Stimulated activated CD4-positive, alpha-beta T cell treated with anti-CD3 and anti-CD28 coated beads, Interleukin-2, amount 100 ng/mL, for 24 hours (primary cell): ENCODE measurements at places on chromosomes 2 and 18.
A peak's percentile ranks its signal among the peaks of the same experiment; 100 is the strongest.

GRCh38 chr2:33144243-33144642 lies 197.5 kb downstream of the LTBP1 start:
- DNase-seq = no peak

DNA sequence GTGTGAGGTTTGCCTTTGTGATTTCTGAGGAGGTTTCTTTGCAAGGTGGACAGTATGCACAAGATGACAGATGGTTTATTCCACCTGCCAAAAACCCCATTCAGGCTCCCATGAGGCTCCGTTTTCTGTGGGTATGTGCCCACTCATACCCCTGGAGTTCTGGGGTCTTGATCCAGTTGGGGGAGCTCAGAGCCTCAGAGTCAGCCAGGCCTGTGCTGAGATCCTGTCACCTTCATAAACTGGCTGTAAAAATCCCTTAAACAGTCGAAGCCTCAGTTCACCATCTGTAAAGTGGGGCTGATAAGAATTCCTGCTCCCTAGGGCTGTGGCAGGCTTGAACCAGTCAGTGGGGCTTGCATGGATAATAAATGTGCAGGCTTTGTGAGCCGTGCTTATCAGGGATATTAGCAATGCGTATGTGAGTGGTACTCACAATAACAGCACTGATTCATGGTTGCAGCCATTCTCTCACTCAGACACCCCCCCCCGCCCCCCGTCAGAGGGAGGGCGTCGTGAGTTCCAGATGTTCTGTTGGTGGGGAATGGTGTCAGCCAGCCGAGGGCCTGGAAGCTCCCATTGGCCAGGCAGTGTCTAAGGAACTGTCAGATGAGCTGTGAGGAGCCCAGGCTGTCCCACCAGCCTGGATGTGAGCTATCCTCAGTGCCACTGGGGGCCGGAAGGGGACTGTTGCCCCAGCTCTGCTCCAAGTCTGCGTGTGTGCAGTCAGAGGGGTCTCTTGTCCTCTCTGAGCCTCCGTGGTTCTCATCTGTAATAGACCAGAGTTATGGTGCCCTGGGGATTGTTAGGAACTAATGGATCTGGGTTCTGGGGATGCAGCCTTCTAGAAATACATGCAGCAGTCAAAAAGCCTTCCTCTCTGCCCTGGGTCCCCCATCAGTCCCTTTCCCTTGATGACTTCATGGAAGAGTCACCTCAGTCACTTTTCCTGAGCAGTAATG lies 51.7 kb downstream of the KCNIP3 start:
- no peak for DNase-seq

- DNase-seq = no peak
Observed at GRCh38 chr2:98341241-98341640, 5.0 kb upstream of the CNGA3 start.

- no peak for DNase-seq
Observed at GRCh38 chr18:63119647-63120046, 199.9 kb downstream of the BCL2 start.

DNA sequence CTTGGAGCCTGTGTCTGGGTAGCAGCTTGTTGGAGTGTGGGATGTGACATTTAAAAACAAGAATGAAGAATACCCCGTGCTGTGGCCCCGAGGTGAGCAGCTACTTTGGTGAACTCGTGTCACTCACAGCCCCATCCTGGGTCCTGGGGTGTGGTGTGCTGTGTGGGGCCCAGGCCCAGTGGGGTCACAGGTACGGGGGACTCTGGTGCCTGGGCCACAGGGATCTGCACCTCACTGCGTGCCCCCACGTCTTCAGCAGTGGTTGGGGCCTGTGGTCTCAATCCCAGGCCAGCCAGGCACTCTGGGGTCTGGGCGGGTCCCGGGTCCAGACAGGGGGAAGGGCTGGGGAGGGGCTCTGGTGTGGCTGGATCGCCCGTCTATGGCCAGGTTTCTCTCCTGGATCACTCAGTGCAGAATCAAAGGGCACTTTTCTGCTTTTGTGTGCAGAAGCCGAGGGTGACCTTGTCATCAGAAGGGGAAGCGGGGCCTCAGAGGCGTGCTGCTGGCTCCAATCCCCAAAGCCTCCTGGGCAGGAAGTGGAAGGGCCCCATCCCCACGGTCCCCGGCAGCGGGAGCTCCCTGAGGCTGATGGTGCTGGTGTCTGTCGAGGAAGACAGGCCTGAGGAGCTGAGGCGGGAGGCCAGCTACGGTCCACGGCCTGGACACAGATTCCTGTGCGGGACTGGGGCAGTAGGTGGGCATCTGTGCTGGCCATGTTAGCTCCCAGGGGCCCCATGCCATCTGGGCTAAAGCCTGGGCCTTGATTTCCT lies 1.4 kb downstream of the GPR35 start:
- DNase-seq = no peak

GRCh38 chr2:54770211-54770610 lies 46.7 kb downstream of the EML6 start:
- DNase-seq = no peak

- DNase-seq = no peak
Observed at GRCh38 chr2:59084326-59084725, 843.2 kb upstream of the FANCL start.

DNA sequence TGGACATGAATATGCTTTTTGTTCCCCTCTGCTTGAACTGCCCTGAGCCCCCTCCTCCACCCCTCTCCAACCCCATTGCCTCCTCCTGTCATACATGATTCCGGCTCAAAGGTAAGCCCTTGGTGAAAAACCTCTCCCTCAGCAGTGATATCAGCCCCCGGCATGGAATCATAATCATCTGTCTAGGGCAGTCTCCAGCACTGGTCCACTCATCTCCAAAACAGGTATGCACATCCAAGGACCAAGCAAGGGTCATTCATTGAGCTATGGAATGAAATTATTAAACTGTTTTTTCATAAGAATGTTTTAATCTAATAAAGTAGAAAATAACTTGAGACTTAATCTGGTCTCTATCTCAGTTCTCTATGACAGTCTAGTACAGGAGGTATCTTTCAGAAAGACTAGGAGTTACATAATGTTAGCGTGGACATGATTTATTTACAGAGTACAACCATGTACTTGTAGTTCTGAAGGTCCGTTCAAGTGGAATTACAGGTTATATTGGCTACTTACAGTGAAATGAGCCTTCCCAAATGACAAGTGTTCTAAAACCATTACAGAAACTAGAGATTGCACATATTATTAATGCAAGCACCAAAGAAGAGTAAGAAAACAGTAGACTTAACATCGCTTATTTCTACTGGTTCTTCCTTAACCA lies 75.2 kb downstream of the ACVR1 start:
- DNase-seq = no peak

DNA sequence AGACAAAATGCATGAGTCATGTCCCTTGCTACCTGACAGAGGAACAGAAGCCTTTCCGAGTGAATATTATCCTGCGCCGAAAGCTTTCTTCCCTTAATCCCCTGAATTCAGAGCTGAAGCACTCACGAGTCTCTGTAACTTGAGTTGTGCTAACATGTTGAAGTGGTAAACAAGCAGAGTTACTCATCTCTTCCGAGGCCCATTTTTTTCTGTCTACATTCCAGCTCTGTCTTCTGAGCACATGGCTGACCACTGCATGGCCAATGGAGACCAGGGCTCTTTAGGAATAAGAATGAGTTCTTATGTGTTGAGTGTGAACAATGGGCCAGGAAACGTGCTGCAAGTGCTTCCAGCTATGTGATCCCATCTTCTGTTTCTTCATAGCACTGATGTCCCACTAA lies 73.1 kb upstream of the PID1 start:
- no peak for DNase-seq

DNA sequence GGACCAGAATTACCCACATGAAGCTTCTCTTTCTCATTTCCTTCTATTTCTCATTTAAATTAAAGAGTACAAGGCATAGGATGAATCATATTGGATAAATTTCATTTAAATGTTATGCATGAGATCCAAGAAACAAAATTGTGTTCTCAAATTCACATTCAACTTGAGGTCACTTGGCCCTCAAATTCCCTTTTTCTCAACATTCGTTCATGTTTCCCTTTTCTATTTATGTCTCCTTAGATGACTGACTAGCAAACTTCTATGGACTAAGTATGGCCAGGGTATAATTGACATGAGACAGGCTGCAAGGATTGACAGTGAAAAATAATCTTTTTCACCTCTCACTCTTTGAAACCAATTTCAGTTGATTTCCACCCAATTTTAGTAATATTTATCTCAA lies 4.0 kb upstream of the LDLRAD4 start:
- no peak for DNase-seq

DNA sequence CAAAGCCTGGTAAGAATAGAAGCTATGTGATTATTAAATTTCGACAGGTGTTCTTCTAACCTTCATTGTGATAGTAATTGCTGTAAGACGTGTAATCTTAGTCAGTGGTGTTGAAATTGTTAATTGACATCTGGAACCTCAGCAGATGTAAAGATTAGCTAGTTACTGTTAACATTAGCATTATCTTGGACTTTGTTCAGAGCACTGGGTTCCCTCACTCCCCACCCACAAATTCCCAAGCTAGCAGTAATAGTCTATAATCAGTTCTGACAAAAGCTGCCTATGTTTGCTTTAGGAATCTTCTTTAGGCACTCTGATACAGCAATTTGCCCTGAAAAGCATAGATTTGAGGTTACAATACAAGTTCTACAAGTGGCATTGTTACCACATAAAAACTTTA lies 233.7 kb downstream of the EN1 start:
- no peak for DNase-seq

- peak; percentile 21 for DNase-seq
Observed at GRCh38 chr18:5058768-5059695, 138.0 kb downstream of the AKAIN1 start.

- DNase-seq = no peak
Observed at GRCh38 chr18:32249147-32249929, 59.5 kb downstream of the MEP1B start.

- no peak for DNase-seq
Observed at GRCh38 chr2:240435948-240436682, 652 bp downstream of the GPC1 start.

DNA sequence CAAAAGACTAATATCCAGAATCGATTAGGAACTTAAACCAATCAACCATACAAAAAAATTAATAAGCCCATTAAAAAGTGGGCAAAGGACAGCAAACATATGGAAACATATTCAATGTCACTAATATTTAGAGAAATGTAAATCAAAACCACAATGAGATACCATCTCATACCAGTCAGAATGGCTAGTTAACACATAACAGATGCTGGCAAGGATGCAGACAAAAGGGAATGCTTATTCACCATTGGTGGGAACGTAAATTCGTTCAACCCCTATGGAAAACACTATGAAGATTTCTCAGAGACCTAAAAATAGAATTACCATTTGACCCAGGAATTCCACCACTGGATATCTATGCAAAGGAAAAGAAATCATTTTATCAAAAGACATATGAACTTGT lies 468.2 kb upstream of the ST6GAL2 start:
- DNase-seq = no peak

GRCh38 chr18:8615397-8616027 lies 6.3 kb downstream of the RAB12 start:
- DNase-seq = no peak

DNA sequence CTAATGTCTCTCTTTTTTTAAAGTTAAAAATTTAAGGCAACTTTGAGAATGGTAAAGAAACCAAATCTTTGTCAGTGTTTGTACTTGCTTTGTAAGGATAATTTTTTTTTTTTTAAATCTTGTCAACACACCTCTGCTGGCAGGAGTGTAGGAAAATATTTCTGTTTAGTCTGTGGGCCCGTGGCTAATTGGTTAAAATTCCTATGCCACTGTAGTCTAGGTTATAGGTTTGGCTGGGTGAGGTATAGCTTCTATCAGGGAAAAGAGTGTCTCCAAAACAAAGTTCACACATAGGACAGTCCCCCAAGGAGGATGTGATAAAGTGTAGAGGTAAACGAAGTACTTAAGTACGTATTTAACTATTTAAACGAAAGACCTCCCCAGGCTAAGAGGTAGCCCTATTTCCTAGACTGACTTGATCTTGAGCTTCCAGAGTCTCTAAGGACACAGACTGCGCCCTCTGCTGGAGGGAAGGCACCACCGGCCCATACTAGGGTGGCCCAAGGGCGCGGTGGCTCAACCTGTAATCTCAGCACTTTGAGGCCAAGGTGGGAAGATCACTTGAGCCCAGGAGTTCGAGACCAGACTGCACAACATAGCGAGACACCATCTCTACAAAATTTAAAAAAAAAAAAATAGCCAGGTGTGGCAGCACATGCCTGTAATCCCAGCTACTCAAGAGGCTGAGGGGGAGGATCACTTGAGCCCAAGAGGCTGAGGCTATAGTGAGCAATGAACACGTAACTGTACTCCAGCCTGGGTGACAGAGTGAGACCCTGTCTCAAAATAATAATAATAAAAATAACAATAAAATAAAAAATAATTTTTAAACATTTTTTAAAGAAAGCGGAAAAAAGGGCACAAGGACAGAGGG lies 8.9 kb downstream of the TEX44 start:
- peak; percentile 88 for DNase-seq

- no peak for DNase-seq
Observed at GRCh38 chr2:208608122-208608835, 201.7 kb downstream of the PTH2R start.

DNA sequence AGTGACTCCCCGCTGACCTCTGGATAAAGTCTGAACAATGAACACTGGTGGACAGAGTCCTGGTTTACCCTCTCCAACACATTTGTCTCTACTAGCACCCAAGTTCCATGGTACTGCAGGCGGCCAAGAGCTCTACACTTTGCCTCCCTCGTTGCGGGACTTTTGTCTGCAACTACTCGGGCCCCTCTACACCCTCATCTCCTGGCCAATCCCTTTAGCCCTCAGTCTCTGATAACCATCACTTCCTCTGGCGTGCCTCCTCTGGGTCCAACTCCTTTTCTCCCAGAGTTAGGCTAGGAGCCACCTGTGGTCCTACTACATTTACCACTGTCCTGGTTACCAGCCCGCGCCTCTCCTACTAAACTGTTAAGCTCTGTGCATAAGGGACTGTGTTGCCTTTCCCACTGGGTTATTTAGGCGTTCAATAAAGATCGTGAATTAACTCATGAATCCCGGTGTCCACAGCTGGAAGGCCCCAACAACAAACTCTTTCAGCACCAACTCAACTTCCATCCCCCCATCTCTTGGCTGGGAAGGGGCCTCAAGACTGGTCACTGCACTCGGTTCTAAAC lies 757 bp downstream of the HDHD2 start:
- peak; percentile 17 for DNase-seq

DNA sequence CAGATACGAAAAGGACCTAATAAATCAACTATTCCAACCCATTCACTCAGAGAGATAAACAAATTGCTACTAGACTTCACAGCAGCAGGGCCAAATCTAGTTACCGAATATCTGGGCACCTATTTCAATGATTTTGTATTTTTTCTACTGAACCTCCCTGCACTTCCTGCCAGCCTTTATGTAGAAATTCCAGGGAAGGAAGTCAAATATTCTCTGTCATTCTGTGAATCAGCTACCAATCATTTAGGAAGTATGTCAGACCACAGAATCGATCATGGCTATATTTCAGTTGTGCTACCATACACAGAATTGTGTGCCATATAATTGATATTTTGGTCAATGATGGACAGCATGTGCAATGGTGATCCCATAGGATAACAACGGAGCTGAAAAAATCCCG lies 109.6 kb upstream of the SPOPL start:
- no peak for DNase-seq

- no peak for DNase-seq
Observed at GRCh38 chr2:104432401-104432800, 421.5 kb upstream of the POU3F3 start.

GRCh38 chr2:152420936-152421335 lies 86.0 kb downstream of the FMNL2 start:
- no peak for DNase-seq

GRCh38 chr2:24875901-24876300 lies 44.1 kb downstream of the ADCY3 start:
- DNase-seq = no peak
